Inflammatory macrophage treated with lipopolysaccharide for 1 hour (primary cell): ENCODE measurements at places on chromosomes 7 and 10.

DNA sequence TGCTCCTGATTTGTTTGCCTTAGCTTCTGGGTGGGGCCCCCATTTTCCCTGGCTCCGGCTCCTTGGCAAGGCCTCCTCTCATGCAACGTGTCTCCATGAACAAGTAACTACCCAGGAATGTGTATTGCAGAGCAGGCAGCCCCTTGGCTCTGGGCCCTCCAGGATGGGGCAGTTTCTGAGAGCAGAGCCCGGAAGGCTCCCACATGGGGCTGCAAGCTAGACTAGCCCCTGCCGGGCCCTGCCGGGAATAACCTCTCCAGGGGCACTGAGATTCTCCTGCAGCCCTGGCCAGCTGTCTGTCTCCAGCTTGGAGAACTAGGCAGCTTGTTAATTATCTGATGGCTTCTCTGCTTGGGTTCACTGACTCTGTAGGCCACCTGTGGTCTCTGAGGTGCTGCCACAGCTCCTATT, 184.0 kb upstream of the INHBA start:
- no peak for DNase-seq

- no peak for DNase-seq
These were observed 301.9 kb upstream of the DGKB start for GRCh38 chr7:15204421-15204820.

- no peak for DNase-seq
These were observed 19.2 kb upstream of the ZNF32 start for GRCh38 chr10:43667761-43668386.

- no peak for DNase-seq
These were observed 231.3 kb upstream of the NPY start for GRCh38 chr7:24052572-24053260.

DNA sequence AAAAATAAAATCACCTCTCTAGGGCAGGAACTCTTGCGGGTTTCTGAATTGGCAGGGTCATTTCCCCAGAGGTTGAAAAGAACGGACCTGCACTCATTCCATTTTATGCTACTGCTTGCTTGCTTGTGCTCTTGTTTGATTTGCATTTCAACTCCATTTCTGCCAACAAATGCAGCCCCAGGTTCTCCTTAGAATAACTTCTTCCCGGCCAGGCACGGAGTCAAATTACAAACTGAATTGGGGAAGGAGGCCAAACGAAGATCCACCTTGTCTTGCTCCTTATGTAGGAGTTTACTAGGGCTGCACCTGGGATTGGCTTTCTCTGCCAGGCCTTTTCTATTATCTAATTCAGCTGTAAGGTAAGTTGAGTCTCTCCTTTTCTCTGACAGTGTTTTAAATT, 79.6 kb downstream of the HGF start:
- DNase-seq, result no peak

- DNase-seq, result no peak
These were observed 43.8 kb downstream of the ETV1 start for GRCh38 chr7:13945670-13946069.

GRCh38 chr7:140237390-140237789, 60.6 kb upstream of the KDM7A start:
- no peak for DNase-seq

GRCh38 chr7:100510437-100511239, 26.9 kb downstream of the NYAP1 start:
- DNase-seq, result no peak

GRCh38 chr10:48658243-48658974, 26.3 kb upstream of the WDFY4 start:
- DNase-seq, result peak; percentile 48

- no peak for DNase-seq
These were observed 21.2 kb downstream of the VSTM2A start for GRCh38 chr7:54563329-54563916.

GRCh38 chr10:122311716-122312115, 40.6 kb downstream of the BTBD16 start:
- no peak for DNase-seq

GRCh38 chr10:48589266-48589665, 15.6 kb downstream of the ARHGAP22 start:
- DNase-seq, result no peak

- DNase-seq, result no peak
These were observed 373.6 kb downstream of the DNAJB6 start for GRCh38 chr7:157710396-157710795.

GRCh38 chr7:106752367-106752766, 91.4 kb upstream of the CCDC71L start:
- DNase-seq, result no peak
